ENCODE measurements at places on chromosomes 1 and 21.
A peak's percentile ranks its signal among the peaks of the same experiment; 100 is the strongest.

DNA sequence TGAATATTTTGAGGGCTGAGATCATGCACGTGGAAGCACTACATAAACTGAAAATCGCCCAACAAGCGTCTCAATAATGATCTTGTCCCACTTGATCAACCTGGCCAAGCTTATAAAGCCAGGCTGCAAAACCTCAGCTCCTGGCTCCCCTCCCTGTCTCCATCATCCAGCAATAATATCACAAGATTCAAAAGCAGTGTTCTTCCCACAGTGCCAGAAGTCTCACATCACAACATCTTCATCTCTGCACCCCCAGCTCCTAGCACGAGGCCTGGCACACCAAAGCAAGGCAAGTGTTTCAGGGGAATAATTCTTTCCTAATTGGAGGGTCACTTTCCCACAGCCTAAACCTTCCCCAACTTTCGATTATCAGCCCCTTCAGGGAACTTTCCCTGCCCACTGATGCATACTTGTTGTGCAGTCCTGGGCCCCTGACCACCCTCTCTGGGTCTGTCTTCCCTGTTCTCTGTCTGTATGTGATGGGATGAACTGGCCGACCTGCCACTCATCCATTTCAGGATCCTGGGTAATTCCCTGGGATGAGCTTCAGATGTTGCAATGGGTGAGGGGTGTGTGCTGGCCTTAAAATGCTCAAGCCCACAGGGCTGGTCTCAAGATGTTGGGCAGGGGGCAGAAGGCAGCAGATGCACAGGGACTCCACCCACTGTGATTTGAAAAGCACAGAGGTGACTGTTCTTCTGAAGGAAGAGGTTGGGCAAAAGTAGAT lies 129.0 kb downstream of the DMRTB1 start:
- no peak for DNase-seq

DNA sequence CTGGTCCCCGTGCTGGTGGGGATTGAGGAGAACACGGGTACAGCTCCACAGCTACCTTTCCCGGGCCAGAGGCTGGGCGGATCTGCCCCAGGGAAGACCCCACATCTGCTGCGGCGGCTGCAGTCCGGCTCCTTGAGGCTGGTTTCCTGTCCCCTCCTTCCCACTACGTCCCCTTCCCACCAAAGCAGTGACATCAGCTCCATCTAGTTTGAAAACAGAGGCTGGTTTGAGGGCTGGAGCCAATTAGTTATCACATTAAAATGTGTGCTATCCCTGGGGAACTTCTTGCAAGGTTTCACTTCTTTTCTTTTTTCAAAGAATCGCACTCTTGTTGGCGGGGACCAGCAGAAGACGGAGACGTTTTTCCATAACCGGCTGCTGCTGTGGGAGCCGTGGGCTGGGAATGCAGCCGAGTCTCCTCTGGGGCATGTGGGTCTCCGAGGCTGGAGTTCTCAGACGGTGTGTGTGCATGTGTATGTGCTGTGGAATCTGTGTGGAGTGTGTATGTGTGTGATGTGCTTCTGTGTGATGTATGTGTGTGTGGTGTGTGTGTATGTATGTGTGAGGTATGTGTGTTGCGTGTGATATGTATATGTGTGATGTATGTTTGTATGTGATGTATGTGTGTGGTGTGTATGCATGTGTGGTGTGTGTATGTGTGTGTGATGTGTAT lies 8.9 kb upstream of the PCBP3 start:
- DNase-seq = no peak

GRCh38 chr1:64653466-64653865 lies 91.4 kb upstream of the RAVER2 start:
- DNase-seq = no peak

DNA sequence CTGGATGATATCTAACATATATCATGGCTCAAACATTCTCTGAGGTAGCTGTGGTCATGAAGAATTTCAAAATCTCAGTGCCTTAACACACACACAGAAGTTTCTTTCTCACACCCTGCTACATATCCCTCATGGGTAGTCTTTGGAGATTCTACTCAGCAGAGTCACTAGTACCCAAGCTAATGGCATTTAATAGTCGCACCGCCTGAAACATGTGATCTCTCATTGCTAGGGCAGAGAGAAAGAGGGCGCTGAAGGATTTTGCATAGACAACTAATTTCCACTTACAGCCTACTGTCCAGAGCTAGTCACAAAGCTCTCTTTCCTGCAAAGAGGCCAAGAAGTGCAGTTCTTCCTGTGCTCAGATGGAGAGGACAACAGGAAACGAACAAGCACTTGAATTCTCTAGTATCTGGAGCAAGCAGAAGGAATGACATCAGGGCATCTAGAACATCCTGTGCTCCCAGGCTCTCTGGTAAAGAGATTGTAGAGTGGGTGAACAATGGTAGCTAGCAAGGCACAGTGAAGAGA lies 183.4 kb upstream of the PTBP2 start:
- no peak for DNase-seq

GRCh38 chr21:28437061-28437460 lies 555.6 kb downstream of the LTN1 start:
- no peak for DNase-seq

GRCh38 chr1:160522622-160523345 lies at the start of gene SLAMF6:
Gene SLAMF6 (minus strand): TSS chr1:160523255. CDS start chr1:160523192, 63 bp downstream.
- peak; percentile 27 for DNase-seq

DNA sequence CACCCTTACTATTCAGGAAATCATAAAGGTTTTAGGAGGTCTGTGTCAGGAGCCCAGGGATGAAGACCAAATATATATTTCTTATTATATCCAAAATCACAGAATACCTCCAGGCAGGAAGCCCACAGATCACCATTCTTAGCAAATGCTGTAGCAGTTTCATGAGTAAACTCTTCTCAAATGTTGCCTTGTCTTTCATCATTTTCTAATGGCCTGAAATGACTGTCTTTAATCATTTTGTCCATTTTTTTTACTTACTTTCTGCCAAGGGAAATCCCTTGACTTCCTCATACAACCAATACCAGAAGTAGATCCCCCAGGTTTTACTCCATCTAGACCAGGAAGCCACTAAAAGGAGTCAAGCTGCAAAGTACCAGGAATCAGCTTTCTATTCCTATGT lies 32.4 kb downstream of the PSMG1 start:
- DNase-seq = no peak

DNA sequence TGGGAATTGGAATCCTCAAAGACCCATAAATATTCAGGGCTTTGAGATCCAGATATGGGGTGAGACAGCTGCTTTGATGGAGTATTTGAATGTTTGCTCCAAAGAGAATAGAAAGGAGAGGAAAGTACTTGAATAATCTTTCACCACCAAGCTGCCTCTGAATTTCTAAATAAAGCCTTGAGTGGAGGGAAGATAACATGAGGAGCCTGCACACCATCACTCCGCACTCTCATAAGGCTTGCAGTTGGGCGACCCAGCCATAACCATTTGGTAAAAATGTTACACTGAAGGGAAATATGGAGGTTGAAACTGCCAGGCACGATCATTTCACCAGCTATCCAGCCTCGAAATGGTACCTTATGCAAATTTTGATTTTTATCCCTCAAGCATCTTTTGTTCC lies 38.4 kb downstream of the VCAM1 start:
- no peak for DNase-seq

DNA sequence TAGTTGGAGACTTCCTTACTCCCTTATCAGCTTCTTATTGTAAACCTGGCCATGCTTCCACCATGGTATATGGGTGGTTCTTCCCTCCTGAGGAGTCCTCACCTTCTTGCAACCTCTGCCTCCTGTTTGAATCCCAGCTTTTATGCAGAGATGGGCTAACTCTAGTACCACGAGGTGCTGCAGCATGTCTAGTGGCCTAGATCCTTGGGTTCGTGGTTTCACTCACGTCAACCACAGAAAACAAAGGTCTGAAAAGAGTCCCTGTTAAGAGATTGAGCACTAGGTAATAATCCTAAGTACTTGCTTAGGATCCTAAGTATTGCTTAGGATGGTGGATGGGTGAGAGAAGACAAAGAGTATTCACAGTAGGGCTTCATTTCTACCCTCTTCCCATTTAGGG lies 133.7 kb downstream of the FCRL5 start:
- DNase-seq = no peak

- DNase-seq = no peak
Observed at GRCh38 chr1:60255565-60255964, 182.0 kb upstream of the C1orf87 start.

DNA sequence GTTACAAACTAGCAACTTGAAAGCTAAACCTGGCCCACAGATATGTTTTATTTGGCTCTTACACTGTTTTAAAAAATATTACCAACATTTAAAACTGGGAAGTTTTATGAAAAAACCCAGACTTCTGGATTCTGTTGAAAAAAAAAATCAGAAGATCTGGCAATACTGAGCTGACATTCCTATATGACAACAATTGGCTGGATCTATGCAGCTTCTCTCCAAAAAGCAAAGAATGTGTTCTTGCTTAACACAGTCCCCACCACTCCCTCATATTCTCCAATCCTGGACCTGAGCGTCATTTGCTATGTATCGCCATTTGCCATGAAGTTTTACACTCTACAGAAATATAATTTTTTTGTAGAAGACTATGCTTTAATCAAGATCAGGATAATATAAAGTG lies 859.6 kb downstream of the LTN1 start:
- no peak for DNase-seq

- DNase-seq = no peak
Observed at GRCh38 chr1:159014003-159014571, 4.4 kb downstream of the IFI16 start.

DNA sequence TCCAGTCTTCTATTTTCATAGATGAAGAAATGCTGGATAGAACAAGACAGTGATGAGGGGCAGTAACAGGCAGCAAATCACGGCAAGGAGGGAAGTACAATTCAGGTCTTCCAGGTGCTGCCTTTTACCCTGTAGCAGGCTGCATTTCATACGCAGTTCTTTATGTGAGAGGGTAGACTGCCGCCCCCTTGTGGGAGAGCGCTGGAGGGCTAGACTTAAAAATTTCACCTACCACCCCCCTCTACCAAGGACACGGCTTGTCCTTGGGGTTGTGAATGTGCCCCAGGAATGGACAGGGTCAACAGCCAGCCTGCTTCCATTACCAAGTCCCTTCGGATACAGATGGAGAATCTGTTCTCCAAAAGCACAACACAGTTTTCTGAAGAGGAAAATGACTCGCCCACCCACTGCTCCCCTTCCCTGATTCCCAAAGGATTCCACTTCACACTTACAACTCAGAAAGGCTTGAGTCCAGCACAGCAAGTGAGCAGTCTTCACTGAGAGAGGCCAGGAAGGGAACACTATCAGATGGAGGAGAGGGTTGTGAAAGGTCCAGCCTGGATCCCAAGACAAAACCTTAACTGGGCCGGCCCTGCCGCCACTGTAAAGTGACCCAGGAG lies 7.4 kb downstream of the WDR77 start:
- DNase-seq = peak; percentile 28

GRCh38 chr1:225877580-225877979 lies 4.6 kb downstream of the TMEM63A start:
- DNase-seq = peak; percentile 88

DNA sequence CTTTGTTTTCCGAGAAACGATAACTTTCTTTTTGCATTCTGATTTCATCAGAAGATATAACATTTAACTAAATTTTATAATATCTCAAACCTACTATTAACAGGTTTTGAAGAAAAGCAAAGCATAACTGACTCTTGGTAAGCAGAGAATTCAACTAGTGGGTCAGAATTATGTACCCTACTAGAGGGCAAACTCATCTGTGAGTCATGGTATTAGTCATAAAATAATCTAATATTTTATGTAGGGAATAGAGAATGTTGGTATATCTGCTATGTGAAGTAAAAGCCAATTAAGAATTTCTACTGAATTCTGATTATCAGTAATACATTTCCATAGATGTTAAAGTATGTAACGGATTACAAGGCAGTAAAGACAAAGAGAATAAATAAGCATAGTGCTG lies 56.8 kb downstream of the USP1 start:
- DNase-seq = no peak

GRCh38 chr1:43015269-43015668 lies 56.6 kb upstream of the SLC2A1 start:
- DNase-seq = no peak

GRCh38 chr21:46124083-46124925 lies 26.4 kb downstream of the COL6A2 start:
- no peak for DNase-seq

DNA sequence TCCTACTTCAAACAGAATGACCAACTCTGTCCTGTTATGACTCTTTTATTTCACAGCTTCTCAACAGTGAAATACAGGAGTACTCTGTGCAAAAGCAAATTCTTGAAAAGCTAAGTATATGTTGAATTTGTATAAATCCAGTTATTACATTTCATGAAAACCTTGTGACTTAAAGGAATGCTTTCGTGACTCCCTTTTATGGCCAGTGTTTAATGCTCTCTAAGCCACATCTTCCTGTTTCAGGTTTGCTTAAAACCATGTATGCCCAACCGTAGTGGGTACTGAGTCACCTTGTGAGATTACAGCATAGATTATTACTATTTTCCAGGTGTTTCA lies 40.2 kb upstream of the KIF1B start:
- DNase-seq = no peak

DNA sequence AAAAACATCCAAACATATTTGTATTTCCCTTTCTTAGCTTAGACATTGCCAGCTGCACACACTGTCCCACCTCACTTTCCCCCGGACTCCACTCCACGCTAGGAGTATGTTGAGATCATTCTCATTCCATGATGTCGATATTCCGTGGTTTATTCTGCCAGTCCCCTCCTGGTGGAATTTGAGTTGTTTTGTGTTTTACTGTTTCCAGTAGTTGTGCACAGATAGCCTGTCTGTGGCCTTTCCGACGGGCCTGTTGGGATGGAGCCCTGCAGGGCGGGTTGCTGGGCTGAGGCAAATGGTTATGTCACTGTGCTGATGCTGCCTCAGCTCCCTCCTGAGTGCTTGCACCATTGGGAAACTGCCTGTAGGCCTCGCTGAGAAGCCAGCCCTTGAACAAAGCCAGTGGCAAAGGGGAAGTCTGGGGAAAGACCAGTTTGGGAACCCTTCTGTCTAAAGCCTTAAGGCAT lies 12.8 kb downstream of the TRAPPC10 start:
- DNase-seq = no peak

- DNase-seq = no peak
Observed at GRCh38 chr1:118104951-118105350, 80.1 kb downstream of the SPAG17 start.

GRCh38 chr1:85375493-85375892 lies 89.5 kb downstream of the DDAH1 start:
- DNase-seq = no peak

- DNase-seq = no peak
Observed at GRCh38 chr1:1118876-1119220, 3.0 kb upstream of the C1orf159 start.

DNA sequence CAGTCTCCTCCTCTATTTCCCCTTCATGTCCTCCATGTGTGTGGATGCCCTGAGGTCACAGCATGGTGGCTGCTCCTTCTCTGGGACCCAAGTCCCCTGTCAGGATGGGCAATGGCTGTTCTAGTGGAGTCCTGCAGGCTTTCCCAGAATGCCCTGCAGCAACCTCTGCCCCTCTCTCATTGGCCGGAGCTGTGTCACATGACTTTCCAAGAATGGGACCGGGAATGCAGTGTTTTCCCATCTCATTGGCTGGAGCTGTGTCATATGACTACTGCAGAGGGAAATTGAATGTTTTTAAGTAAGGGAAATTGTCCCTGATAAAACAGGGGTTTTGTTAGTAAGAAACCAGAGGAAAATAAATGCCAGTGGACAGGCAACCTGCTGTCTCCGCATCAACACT lies 365.9 kb downstream of the PTPRU start:
- DNase-seq = no peak
